Stimulated activated CD8-positive, alpha-beta memory T cell treated with anti-CD3 and anti-CD28 coated beads, Interleukin-7, amount 100 ng/mL, for 1 hour (primary cell): ENCODE measurements at places on chromosomes 2 and 18.

- DNase-seq, result no peak
Observed at GRCh38 chr18:60377778-60378469, 5.3 kb upstream of the MC4R start.

- DNase-seq, result no peak
Observed at GRCh38 chr2:29579495-29580169, 341.8 kb downstream of the ALK start.

DNA sequence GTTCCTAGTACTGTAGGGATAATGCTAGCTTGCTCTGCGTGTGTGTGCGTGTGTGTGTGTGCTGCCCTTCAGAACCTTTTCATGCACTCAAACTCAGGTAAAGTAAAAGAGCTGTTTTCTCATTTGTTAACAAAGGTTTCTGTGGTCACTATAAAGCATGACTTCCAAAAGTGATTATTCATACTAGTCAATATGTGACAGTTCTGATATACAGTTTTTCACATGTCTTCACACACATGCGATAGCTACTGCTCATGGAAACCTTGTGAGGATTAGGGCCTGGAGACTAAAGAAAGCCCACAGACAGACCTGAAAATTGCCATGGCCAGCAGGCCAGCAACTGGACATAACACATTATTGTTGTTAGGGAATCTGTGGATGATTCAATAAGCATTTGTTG lies 56.9 kb upstream of the NEMP2 start:
- no peak for DNase-seq

GRCh38 chr18:21118806-21119205 lies 7.2 kb upstream of the ROCK1 start:
- no peak for DNase-seq

DNA sequence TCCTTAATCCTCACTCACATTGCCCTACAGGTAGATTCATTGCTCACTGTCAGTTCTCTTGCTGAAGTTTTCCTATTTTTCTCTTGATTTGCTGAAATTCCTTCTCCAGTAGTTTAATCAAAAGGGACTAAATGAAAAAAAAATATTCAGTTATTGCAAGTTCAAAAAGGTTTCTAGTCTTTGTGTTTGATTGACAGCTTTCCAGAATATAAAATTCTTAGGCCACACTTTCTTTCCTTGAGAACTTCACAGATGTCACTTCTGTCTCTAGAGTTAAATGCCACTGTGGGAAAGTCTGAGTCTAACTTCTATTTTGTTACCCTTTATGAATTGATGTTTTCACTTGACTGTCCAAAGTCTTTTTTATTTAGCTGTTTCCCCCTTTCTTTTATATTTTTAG lies 25.7 kb downstream of the RRM2 start:
- DNase-seq, result no peak

- DNase-seq, result no peak
Observed at GRCh38 chr2:12334412-12334966, 382.2 kb upstream of the TRIB2 start.

DNA sequence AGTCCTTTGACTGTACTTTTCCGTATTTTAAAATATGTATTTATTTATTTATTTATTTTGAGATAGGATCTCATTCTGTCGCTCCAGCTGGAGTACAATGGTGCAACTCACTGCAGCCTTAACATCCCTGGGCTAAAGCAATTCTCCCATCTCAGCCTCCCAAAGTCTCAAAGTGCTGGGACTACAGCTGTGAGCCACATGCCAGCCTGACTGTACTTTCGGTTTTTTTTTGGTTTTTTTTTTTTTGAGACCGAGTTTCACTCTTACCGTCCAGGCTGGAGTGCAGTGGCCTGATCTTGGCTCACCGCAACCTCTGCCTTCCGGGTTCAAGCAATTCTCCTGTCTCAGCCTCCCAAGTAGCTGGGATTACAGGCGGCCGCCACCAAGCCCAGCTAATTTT lies 28.9 kb upstream of the CCNYL1 start:
- no peak for DNase-seq

- no peak for DNase-seq
Observed at GRCh38 chr2:12587729-12588522, 128.8 kb upstream of the TRIB2 start.

DNA sequence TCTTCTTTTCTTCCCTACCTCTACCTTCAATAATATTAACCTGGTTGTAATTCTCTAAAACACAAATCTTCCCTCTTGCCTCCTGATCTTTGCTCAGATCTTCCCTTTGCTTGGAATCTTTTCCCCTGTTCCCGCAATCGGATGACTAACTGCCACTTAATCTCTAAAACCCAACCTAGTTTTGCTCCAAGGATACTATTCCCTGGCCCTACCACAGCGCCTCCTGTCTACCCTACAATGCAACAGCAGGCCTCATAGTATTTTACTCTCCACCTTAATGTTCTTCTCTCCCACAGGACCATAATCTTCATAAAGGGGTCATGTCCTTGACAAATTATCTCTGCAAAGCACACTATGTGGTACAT lies 246.8 kb upstream of the TNP1 start:
- no peak for DNase-seq

DNA sequence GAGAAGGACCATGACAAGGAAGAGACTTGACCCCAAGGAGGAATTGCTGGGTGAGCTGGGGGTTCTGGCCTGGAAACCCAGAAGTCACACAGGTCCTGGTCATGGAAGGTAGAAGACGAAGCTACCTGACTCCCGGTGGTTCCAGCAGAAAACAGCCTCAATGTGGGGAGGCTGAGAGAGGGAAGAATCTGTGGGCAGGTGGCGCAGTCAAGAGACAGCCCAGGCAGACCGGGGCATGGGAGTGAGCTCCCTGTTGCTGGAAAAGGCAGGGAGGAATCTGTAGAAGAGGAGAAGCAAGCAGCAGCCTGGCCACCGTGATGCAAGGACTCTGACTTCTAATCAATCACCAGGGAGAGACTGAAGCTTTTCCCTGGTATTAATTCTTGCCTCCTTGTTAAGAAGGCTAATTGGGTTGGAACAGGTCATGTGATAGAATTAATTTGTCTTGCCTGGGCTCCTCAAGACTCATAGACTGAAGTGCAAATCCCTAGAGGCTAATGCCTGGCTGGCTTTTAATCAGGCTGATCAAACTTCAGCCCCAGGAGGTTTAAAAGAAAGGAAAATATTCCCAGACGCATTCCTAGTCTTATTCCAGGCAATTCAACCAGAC lies 30.1 kb downstream of the CNGA3 start:
- no peak for DNase-seq
